ENCODE measurements at places on chromosomes 7 and 10.

- DNase-seq: no peak
Measured at GRCh38 chr7:116951366-116952292, 1.7 kb upstream of the ST7 start.

DNA sequence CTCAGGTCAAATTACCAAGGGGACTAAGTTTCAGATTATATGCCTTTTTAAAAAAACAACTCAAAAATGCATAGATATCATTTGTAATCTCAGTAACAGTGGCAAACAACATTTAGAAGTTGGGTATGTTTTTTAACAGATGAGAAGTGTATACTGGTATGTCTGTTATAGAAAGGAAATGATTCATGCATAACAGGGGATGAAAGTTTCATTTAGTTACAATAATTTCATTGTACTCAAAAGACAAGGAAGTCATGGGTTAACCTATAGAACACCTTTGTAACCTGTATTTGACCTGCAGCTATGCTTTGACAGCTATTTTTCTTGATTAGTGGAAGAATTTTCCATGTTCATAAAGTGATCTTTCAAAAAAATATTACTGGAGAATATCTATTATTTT, 35.4 kb upstream of the FAM133B start:
- no peak for DNase-seq

DNA sequence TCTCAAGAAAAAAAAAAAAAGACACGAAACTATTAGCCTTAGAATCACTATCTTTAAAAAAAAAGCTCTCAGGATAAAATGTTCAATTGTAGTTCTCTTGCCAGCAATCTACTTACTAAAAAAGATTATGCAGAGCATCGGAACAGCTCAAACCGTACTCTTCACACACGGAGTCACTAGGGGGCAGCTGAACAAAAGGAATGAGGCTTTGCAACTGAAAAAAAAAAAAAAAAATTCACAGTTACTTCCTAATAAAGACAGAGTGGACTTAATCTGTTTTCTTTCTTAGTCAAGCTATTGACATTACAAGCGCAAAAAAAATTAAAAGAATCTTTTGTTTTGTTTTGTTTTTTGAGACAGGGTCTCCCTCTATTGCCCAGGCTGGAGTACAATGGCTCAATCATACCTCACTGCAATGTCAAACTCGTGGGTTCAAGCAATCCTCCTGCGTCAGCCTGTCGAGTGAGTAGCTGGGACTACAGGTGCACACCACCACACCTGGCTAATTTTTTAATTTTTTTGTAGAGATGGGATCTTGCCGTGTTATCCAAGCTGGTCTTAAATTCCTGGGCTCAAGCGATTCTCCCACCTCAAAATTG, 11.5 kb downstream of the PMS2 start:
- peak; percentile 55 for DNase-seq

DNA sequence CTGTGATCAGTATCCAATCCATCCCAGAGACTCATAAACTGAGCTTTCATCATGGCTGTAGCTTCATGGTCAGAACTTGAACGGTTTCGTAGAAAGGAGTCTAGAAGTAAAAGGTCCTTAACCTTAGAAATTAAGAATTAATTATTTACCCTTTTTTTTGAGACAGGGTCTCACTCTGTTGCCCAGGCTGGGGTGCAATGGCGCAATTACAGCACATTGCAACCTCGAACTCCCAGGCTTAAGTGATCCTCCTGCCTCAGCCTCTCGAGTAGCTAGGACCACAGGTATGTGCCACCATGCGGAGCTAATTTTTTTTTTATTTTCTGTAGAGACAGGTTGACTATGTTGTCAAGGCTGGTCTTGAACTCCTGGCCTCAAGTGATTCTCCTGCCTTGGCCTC, 41.7 kb downstream of the ATAD1 start:
- no peak for DNase-seq

DNA sequence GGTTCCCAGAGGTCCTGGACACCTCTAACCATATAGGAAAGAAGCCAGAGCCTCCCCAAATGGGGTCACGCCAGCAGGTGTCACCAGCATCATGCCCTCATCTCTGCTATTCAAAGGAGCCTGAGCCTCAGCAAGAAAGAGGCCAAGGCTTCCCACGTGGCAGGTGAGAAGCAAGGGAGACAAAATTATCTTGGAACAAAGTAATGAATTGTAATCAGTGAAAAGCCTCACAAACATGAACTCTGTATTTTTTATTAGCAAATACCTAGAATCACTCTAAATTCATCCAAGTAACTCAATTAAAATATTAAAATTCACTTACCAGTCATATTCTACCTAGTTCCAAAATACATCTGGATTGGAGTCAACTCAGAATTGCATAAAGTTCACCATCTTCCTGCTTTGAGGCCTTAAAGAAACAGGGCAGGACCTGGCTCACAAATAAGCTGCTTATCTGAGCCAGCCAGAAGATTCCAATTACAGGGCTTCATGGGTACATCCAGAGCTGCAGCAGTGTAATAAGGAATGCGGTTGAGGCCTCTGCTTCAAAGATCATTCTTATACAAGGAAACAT, 68.7 kb downstream of the SGMS1 start:
- no peak for DNase-seq

DNA sequence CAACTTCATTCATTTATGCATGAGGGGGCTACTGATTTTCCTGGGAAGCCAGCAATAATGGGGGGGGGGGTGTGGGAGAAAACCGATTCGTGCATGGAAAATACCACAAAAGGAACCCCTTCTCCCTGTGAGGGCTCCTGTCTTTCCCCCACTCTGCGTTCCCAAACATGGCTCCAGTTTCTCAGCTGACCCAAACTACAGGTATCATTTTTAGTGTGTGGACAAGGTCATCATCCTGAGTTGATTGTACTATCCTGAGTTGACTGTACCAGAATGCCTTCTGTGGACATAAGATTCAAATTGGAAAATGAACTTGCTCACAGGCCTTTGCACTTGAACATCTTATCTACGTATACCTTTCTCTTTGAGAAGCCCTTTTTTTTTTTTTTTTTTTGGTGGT, 49.9 kb downstream of the ZRANB1 start:
- DNase-seq: no peak

GRCh38 chr10:4080225-4080805, 295.3 kb upstream of the KLF6 start:
- no peak for DNase-seq

- DNase-seq: no peak
Measured at GRCh38 chr7:81161451-81162075, 242.7 kb upstream of the SEMA3C start.

DNA sequence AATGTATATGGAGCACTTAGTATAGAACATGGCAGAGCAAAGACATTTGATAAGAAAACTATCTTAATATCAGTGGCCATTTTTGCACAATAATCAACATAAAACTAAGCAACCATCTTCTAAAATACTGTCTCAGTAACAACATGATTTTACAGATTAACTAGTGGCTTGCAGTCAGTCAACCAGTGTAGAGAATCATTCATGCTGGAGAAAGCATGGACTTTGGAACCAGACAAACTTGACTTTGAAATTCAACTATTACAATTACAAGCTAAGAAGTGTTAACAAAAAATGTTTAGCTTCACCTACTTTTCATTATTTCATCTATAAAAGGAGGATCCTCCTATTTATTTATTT, 27.7 kb downstream of the CUBN start:
- no peak for DNase-seq

- no peak for DNase-seq
Measured at GRCh38 chr7:82284936-82285519, 158.5 kb downstream of the CACNA2D1 start.

- DNase-seq: no peak
Measured at GRCh38 chr7:124667312-124668153, 98.1 kb downstream of the GPR37 start.

GRCh38 chr10:23015021-23015707, 80.2 kb upstream of the MSRB2 start:
- no peak for DNase-seq

DNA sequence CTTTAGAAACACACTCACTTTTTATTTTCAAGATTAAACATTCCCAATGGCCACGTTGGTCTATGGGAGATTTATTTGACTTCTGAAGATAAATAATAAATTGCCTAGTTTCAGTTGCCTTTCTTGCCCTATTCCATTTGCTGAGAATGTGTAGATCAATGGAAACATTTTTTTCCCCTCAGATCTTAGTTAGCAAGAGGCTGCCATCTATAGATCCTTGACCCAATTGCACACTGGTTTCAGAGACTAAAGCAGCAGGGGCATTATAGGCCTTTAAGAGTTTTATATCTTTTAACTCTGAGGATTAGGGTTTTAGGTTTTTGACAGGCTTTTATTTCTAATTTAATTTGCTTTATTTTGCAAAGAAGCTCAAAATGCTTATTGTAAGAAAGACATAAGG, 163.2 kb upstream of the GPR26 start:
- no peak for DNase-seq

- no peak for DNase-seq
Measured at GRCh38 chr7:46996972-46997371, 584.9 kb downstream of the TNS3 start.

Measured in Jurkat, Clone E6-1 (cell line).